Activated gamma-delta T cell (primary cell): ENCODE measurements at places on chromosomes 5 and 9.
A peak's percentile ranks its signal among the peaks of the same experiment; 100 is the strongest.

GRCh38 chr5:7087719-7088297 is 308.1 kb upstream of the ADCY2 start:
- DNase-seq: no peak

GRCh38 chr5:152246401-152246800 is 158.7 kb downstream of the NMUR2 start:
- DNase-seq: no peak

DNA sequence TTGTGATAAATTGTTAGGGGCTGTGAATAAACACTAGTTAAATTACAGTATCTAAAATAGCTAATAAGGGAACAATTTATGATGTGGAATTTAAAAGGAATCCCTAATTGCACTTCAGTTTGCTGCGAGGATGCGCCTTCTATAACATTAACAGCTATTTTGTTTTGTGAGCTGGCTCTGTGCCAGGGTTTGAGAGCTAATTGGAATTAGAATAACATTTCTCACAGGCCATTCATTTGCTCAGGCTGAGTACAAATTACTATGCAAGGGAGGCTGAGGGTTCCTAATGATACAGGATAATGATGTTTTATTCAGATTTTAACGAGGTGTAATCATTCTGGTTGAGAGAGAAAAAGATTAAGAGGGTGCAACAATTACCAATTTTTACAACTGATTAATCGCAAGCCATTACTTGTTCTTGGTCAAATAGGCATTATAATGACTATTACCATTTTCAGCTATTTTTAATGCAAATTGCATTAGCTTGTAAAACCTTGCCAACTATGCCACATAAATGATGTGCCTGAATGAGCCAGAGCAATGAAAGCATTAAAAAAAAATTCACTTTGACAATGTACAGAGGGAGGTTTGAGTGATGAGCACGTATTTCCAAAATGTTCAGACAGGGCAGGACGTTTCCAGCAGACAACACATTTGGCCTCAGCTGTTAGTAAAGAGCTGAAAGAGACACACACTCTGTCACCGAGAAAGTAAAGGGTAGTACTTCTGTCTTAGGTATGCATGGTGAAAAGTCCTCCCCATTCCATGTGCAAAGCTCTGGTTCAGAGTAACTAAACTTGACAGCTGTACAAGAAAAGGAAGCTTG is 576.5 kb downstream of the TLE1 start:
- DNase-seq: no peak

- no peak for DNase-seq
These were observed 94.2 kb upstream of the RUSC2 start for GRCh38 chr9:35395706-35396101.

- no peak for DNase-seq
These were observed 20.9 kb downstream of the CDHR2 start for GRCh38 chr5:176570044-176570443.

- DNase-seq: no peak
These were observed 509.7 kb upstream of the CLINT1 start for GRCh38 chr5:158368686-158369085.

GRCh38 chr5:17794201-17794600 is 159.9 kb downstream of the TAF11L14 start:
- DNase-seq: no peak

DNA sequence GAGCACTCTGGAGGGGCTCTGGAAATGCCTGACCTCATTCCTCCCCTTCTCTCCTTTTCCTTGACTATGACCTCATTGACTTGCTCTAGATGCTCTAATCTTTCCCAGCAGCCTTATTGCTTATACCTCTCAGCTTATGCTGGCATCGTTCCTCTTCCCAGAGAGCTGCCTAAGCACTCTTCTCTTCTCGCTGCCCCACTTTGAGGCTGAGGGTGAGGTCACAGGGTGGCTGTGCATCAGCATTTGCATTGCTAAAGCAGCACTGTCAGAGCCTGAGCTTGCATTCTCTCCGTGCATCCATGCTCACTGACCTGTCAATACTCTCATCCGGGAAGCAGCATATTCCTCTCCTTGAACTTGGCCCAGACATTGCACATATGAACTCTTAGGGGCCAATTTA is 96.4 kb upstream of the NTRK2 start:
- no peak for DNase-seq

- DNase-seq: no peak
These were observed 2.1 kb downstream of the NADK2 start for GRCh38 chr5:36239370-36240293.

DNA sequence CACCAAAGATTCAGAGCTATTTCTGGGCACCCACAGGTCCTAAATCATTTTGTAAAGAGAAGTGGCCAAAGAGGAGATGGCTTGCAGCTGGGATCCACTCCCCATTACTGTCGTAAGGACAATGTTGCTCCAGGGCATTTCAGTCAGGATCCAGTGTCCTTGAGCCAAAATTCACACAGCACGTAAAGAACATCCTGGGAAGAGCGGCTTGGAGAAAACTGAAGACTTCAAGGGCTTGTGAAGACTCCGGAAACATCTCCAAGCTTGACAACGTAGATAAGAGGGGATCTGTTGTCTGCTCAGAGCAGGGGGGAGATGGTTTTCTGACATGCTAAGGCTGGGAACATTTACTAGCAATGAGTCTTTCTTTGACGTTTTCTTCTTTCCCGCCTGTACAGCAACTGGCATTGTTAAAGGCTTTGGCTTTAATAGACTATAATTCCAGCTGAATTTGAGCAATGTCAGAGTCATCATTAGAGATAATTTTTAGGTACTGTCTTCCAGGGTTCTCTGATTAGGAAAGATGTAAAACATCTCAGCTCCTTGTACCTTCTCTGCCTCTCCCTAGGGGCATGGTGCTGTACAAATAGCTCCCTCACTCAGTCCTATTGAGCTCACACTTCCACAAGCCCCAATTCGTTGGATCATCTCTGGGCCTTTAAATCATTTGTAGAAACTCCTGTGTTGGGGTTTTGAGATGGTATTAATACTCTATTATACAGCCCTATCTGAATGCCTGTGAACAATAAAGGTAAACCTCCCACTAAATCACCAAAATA is 39.7 kb downstream of the EGFLAM start:
- DNase-seq: no peak

- no peak for DNase-seq
These were observed 53.4 kb downstream of the COL23A1 start for GRCh38 chr5:178536541-178537466.

- DNase-seq: no peak
These were observed 105.3 kb downstream of the TRIM36 start for GRCh38 chr5:115064380-115064779.

- no peak for DNase-seq
These were observed 77.4 kb downstream of the ATPSCKMT start for GRCh38 chr5:10172247-10172646.

DNA sequence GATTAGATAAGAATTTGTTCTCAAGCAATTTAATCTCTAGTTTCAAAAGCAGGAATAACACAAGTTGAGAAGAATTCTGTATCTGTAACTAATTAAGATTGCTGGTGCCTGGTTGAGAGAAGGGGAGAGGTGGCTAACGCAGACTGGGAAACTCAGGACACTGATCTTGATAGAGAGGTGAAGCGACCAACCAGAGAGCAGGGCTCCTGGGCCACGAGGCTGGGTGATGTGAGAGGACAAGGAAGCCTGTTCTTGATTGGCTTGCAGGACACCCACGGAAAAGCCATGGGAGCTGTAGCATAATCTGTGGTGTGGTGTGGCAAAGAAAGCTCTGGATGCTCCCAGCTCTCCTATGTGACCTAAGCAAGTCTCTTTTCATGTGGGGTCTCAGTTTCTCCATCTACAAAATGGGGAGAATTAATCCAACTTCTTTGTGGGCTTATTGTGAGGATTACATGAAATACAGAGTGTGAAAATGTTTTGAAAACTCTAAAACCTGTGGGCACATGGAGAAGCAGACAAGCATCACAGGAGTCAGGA is 594.1 kb upstream of the BRINP1 start:
- no peak for DNase-seq

GRCh38 chr9:2919347-2919746 is 75.5 kb upstream of the PUM3 start:
- DNase-seq: no peak

GRCh38 chr5:122107016-122107415 is 22.3 kb upstream of the ZNF474 start:
- no peak for DNase-seq

GRCh38 chr5:14928661-14929060 is 57.1 kb upstream of the ANKH start:
- no peak for DNase-seq

DNA sequence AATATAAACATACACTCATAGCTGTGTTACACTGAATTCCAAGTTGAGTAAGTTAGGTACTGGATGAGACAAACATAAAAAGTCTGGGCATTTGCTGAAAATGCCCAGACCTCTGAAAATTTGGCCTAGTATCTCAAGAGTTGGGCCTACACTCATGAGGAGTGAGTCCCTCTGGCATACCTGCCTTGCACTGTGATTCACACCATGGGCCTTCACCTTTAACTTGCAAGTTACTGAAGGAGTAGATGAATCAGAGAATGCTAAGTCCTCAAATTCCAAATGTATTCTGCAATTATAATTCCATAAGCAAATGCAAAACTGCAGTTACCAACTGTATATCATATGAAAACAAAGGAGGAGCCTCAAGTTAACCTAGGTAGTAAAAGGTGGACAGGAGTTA is 32.3 kb upstream of the C9orf40 start:
- no peak for DNase-seq

DNA sequence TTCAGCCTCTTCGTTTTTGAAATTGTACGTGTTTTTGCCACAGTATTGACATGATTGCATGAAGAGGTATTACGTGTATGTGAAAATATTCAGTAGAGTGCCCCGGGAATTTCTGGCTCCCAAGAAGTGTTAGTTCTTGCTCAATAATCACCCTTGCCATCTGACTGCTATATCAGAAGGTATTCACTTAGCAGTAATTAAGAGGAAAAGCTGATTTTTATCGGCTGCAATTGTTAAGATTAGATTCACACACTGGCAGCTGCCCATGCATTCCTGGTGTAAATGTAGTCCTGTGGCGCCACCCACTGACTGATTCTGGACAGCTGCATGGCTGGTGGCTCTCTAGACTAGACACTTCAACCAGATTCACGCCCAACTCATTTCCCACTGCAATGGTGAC is 440.1 kb upstream of the ADAMTS16 start:
- DNase-seq: no peak

GRCh38 chr9:124423591-124423990 is 8.3 kb upstream of the PSMB7 start:
- DNase-seq: no peak

DNA sequence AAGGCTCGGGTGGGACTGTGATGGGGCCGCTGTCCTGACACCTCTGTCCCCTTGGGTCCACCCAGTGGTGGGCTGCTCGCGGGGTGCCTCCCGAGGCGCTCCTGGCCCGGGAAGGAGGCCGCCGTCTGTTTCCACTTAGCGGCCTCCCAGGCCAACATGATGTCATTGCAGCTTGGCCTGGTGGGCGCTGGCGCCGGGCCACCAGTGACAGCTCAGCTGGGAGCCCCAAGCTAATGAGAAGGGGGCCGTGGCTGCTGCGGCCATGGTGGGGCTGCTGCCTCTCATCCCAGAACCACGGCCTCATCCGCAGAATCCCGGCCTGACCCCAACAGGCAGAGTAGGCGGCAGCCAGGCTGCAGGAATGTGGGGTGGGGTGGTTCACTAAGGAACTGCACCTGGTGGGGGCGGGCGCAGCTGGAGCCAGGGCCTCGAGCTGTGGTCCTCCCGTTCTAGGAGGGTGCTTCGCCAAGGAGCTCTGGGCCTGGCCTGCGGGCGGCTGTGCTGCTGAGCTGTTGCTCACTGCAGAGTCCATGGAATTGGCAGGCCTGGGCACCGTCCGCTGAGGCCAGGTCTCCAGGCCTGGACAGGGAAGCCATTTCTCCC is 123.5 kb upstream of the COL5A1 start:
- DNase-seq: no peak

- DNase-seq: no peak
These were observed 7.1 kb upstream of the DOCK2 start for GRCh38 chr5:169629847-169630548.

GRCh38 chr9:4748612-4749011 is 7.6 kb upstream of the AK3 start:
- DNase-seq: no peak

GRCh38 chr5:141849415-141850243 is 28.6 kb downstream of the PCDH1 start:
- DNase-seq: peak; percentile 53

DNA sequence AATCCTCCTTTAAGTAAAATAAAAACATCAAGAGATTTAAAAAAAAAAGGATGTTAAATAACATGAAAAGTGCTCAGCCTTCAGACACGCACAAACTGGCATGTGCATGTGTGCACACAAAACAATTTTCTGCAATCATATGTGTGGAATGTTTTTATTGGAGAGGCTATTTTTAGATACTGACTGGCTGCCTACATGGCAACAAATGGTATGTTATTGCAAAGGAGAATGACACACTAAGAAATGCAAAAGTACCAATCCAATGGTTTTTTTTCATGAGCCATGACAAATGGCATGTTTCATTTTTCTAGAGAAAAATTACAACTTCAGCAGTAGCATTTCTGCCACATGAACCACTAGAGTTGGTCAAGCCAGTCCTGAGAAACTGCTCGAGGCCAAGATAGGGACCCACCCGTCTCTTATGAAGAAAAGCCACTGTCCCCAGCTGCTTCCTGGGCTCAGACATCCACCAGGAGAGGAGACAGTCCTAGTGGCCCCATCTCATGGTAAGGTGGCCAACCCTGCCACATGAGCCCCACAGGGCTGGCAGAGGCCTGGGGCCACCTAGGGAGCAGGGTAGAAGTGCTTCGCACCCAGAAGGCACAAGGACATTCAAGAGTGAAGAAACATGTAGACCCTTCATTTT is 116.4 kb downstream of the MYO10 start:
- no peak for DNase-seq

DNA sequence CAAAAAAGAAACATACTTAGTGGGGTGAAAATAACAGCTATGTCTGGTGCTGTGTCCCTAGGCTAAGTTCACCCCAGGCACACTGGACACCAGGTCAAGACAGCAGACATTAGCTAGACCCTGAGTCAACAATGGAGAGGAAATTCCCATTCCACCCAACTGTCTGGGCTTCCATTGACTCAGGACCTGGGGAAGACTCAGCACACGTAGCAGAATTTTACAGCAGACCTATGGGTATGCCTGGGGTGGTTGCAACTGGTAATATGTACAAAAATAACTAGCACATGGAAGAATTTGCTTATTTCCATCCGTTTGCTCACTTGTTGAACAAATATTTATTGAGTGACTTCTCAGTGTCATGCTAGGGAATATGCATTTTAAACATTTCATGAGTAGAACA is 117.0 kb downstream of the GAS1 start:
- DNase-seq: no peak

- DNase-seq: no peak
These were observed 409.5 kb upstream of the ITGA1 start for GRCh38 chr5:52378237-52378636.

DNA sequence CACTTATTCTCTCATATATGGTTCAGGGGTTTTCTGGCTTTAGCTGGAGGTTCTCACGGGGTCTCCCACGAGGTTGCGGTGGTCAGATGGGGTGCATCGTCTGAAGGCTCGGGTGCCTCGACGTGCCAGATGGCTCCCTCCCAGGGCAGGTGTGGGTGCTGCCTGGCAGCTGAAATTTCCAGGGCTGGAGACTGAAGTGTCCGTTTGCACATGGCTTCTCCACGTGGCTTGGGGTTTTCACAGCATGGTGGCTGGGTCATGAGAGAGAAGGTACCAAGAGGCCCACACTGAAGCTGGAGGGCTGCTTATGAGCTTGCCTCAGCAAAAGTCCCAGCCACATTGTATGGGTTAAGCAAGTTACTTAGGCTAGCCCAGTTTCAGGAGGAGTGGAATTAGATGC is 218.6 kb downstream of the AGTPBP1 start:
- DNase-seq: no peak
